Midbrain (tissue), 1 donor: ENCODE measurements at places on chromosomes 5 and 9.

DNA sequence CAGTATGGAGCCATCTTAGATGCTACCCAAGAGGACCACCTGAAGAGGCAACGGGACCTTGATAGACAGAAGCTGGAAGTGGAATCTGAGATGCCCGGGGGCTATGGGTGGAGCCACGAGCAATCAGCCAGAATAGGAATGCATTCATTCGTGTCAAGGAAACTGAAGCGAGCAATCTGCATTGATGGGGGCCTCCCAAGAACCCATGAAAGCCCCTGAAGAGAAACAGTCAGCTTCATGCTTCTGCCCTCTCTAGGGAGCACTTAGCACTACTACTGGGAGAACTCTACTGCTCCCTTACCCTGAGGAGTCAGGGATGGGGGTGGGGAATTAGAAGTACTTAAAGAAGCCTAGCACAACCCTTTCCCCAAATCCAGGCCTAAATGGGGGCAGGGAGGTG, 51.9 kb upstream of the TCERG1 start:
- no peak for DNase-seq

- no peak for DNase-seq
These were observed 12.6 kb downstream of the OR13C5 start for GRCh38 chr9:104586496-104587180.

- no peak for DNase-seq
These were observed 125.8 kb downstream of the DTWD2 start for GRCh38 chr5:118862596-118862995.

DNA sequence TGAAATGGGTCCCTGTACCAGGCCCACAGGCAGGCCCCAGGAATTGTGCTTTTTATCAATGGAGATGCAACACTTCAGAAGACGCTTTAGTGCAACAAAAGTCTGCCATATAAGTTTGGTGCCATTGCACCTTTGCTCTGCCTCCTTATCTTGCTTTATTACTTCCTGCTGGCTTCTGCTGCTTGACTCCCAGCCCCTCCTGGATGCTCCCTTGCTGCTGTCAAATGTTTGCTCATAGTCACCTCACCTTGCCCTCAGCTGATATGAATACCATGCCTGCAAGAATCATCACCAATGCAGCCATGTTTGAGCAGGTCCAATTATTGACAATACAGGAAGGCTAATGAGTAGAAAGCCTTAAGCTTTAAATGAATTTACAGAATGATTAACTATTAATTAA, 25.4 kb downstream of the MEGF10 start:
- DNase-seq: no peak

GRCh38 chr9:122464633-122465567, 12.8 kb downstream of the OR1J1 start:
- DNase-seq: peak; percentile 89

DNA sequence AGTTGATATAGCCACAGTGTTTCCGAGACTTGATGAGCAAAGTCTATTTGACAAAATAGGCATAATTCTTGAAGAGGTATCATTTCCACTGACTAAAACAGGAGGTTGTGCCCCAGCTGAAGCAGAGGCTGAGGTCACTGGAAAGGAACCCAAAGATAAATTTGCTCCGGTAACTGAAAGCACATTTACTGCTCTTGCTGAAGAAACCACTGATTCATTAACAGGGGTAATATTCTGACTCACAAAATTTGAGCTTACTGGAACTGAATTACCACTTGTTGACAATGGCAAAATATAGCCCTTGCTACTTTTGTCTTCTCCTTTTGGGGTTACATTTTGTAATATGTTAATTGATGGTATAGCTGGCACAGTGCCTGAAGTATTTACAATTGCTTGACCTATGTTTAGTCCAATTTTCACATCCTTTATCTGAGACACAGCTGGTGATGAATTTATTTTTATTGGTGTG, 30.2 kb downstream of the MLANA start:
- no peak for DNase-seq

- peak; percentile 5 for DNase-seq
These were observed 21.1 kb upstream of the TLR4 start for GRCh38 chr9:117682955-117683710.

- no peak for DNase-seq
These were observed 197.2 kb downstream of the GADD45G start for GRCh38 chr9:89801742-89802670.

- DNase-seq: no peak
These were observed 381.4 kb upstream of the CD180 start for GRCh38 chr5:67578011-67578410.

DNA sequence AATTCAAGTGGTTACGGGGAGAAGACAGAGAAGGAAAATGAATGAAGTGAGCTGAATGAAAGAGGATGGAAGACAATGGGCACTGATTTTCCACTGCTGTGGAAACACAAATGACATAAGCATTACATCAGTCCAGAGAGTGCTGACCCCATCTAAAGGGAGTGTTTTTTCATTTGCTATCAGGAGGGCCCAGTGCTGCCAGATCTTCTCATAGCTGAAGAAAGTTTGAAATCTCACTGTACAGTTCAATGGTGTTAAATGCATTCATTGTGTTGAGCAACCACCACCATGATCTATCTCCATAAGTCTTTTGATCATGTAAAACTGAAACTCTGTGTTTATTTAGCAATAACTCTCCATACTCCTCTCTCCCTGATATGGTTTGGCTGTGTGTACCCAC, 41.5 kb upstream of the STARD4 start:
- no peak for DNase-seq

DNA sequence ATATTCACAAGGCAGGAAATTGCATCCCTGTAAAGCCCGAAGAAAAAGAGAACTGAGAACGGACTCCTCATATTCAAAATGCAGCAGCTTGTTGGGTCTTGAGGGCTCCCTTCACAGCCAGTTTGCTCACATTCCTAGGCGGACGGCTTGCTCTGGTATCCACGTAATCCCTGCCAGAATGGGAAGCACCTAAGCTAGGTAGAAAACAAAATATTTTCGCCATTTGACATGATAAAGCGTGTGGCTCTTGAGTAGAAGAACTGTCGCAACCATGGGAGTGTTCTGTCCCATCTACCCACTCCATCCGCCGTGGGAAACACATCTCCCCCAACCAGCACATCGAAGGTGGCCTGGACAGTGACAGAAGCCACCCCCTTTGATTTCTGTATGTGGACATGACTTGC, 183.1 kb downstream of the GAS1 start:
- no peak for DNase-seq

DNA sequence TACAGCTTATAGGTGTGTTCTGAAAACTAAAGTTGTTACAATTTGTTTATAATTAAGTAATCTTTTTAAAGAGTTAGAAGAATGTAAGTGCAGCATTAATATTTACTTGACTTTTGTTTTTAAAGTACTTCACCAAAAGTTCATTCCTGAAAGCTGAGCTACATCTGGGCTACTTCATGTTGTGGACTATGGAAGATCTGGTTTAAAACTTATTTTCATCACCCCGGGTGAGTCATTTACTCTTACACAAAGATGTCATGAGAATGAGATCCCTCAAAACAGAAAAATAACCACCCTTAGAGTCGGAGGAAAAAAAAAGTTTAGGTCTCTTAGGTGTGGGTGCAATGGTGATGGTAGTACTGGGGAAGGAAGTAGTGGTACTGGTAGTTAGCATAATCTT, 5.1 kb downstream of the POU5F2 start:
- no peak for DNase-seq

DNA sequence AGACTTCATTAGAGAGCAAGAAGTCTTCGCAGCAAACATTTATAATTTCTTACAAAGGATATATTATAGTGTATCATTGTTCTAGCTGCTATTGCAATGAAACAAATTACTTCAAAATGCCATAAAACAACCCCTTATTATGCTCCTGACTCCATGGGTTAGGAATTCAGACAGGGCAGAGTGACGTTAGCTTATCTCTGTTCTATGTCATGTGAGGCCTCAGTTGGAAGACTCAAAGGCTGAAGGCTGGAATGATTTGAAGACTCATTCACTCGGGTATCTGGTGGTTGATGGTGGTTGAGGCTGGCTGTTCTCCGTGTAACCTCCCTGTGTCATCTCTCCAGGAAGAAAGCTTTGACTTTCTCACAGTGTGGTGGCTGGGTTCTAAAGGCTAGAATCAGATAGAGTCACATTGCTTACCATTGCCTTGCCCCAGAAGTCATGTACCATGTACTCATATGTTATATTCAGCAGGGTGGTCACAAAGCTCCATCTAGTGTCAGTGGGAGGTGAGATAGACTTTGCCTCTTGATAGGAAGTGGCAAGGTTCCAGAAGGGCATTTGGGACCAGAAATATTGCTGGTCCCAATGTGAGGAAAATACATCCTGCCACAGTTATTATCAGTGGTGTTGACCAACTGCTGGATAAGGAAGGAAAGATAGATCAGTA, 226.9 kb downstream of the TMEM38B start:
- peak; percentile 2 for DNase-seq

- DNase-seq: no peak
These were observed 147.2 kb downstream of the C9orf50 start for GRCh38 chr9:129473523-129474244.

- no peak for DNase-seq
These were observed 61.1 kb upstream of the EQTN start for GRCh38 chr9:27358007-27358406.

DNA sequence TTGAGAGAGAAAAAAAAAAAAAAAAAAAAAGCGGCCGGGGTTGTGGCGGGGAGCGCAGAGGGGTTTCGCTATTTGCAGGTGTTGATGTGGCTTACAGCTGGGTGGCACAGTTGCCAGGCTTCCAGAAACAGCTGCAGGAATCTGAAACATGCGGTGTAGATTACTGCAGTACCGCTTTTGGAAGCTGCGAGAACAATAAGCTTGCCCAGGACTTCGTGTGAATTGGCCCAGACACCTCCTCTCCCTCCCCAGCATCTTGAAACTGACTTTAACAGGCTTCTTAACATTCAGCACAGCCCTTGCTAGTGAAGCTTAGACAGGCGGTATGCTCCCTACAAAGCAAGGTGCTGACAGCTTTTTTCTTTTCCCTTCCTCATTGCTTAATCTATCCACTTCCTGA, 104.0 kb downstream of the ATP10B start:
- peak; percentile 59 for DNase-seq

DNA sequence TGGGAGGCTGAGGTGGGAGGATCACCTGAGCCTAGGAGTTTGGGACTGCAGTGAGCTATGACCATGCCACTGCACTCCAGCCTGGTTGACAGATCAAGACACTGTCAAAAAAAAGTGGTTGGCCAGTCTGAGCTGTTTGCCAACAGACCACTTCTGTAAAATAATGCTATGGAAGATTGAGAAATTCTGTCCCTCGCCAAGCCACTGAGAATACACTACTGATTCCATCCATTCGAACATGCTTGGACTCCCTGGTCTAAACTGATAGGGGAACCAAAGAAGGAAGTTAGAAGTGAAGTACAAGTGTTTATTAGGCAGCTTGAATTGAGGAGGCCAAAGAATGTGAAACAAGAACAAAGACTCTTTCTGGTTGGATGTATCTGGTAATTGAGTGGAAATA, 27.2 kb downstream of the ENC1 start:
- DNase-seq: peak; percentile 41

GRCh38 chr5:50958852-50959457, 292.5 kb downstream of the PARP8 start:
- peak; percentile 50 for DNase-seq

DNA sequence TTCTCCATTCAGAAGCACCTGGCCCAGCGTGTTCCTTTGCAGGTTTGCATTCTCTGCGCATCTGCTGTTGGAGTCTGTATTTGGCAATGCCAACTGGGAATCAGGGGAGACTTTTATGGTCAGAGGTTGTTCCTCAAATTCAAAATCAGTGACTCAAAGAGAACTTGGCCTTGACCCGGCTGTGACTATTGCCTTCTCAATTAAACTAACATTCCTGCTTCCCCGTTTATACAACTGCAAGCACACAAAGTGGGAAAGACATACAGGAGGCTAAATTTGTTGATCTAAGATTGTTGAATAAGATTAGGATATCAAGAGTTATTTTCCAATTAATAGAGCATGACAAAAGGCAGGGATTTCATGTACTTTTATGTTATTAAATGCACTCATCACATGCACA, 402.4 kb upstream of the IRX2 start:
- no peak for DNase-seq

- no peak for DNase-seq
These were observed 7.4 kb upstream of the CARD19 start for GRCh38 chr9:93088656-93089015.

DNA sequence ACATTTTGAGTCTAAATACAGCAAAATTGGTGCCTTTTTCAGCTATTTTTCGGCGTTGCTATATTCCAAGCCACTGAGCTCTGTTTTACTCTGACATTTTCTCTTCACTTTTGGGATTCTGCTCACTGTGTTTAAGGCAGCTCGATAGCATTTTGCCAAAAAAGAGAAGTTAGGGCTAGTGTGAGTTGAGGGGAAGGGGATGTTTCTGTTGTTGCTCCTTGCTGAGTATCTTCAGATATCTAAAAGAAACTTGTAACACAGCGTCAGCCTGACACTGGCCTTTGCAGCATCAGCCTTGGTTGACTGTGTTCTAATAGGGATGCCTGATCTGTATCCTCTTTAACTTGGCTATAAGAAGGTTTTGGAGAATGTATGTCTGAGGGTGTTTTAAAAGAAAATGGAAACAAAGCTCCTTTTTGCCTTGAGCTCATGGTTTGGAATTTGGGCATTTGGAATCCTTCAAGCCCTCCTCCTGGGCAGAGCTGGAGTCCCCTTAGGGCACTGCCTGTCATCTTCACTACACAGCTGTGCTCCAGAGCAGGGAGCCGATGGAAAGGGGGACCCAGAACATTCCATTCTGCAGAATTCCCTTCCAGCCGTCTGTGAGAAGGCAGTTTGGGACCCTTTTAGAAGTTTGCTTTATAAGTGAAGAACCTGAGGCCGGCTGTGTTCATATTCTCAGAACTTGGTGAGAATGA, 63.0 kb downstream of the EXOSC2 start:
- no peak for DNase-seq

DNA sequence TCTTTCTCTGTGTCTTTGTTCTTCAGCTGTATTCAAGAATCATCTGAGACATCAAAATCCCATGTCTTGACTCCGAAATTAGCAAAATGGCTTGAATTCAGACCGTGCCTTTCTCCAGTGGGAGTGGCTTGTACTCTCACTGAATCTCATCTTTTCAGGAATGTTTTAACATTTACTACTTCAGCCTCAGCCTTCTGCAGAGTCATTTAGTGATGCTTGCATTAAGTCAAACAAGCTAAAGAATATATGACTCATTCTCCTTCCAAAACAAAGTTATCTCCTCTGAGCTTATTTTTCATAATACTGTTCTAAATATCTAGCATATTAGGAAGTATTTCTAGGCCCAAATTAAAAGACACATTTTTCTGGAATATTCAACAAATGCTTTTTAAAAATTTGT, 205.3 kb downstream of the CDH10 start:
- DNase-seq: no peak

DNA sequence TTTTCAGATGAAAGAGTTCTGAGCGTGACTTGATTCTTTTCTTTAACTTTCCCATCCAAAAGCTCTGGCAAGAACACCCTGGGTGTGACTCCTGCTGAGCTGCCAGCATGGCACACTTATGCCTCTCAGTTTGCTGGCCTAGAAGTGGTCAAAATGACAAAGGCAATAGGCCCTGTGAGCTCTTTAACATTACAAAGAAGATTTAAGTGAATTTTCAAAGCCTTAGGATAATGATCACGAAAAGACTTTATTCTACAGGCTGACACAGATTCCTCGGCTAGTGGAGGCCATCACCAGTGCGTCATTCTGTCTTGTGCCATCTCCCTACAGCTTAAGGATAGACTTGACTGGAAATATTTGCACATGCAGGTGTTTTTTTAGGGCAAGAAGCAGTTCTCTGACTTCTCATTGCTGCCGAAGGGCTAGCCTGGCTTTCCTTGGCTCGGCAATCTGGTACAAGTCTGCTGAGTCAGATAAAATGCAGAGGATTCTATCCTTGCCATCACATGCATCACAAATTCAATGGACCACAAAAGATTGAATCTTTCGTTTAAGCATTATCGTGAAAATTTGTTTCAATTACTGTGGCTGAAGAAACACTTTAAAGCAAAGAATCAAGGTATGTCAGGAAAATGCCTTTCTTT, 311.5 kb downstream of the COX7C start:
- no peak for DNase-seq
